ENCODE measurements at places on chromosomes 12 and 14. TPM values are rescaled to one million over a fixed set of nuclear protein-coding genes. Genes with fewer than 3 reads are reported as not detected.

Gene VDR
- 3.6 TPM for total RNA-seq

Gene LARP4
- 42.0 TPM for total RNA-seq

Gene ITPR2
- total RNA-seq = 2.4 TPM

Gene DUSP6
- total RNA-seq = 7.9 TPM

Gene C1R
- total RNA-seq = 26.3 TPM

Gene ANKRD13A
- 22.2 TPM for total RNA-seq

Gene KLHL33
- not detected for total RNA-seq

Gene SLC5A8
- total RNA-seq = not detected

Gene SCAF11
- 67.5 TPM for total RNA-seq

Gene LMO3
- total RNA-seq = not detected

Gene PTGER2
- 1.3 TPM for total RNA-seq

Gene FKBP4
- 119 TPM for total RNA-seq

Gene DAO
- total RNA-seq = not detected

Gene RTN1
- total RNA-seq = not detected

Gene KRT79
- total RNA-seq = 0.21 TPM

Gene LHX5
- total RNA-seq = not detected

Data from A549 treated with RU486 at 1 μM for 4 hours (cell line).